Type B pancreatic cell (in vitro differentiated cells): ENCODE measurements at places on chromosomes 2 and 18. TPM values are rescaled to one million over a fixed set of nuclear protein-coding genes. Genes with fewer than 3 reads are reported as not detected.

GRCh38 chr2:168594778-168595177, 138.7 kb downstream of the CERS6 start:
- H3K27me3 ChIP-seq, result no peaks in the 10 kb centered on the region
- no peak overlapping the region for H3K4me3 ChIP-seq
- H3K36me3 ChIP-seq, result peaks cover 14% of the 10 kb centered on the region
- H3K4me1 ChIP-seq, result peaks cover 24% of the 10 kb centered on the region
- no peak overlapping the region for H3K27ac ChIP-seq
- DNase-seq, result no peak

GRCh38 chr2:34912084-34912483, 1313.0 kb upstream of the FAM98A start:
- H3K27ac ChIP-seq, result no peak overlapping the region
- H3K27me3 ChIP-seq, result no peaks in the 10 kb centered on the region
- H3K4me1 ChIP-seq, result no peaks in the 10 kb centered on the region
- H3K4me3 ChIP-seq, result no peak overlapping the region

CHRND gene
- 0.60 TPM in 1 of 2 replicates, not detected in the other for total RNA-seq

DNA sequence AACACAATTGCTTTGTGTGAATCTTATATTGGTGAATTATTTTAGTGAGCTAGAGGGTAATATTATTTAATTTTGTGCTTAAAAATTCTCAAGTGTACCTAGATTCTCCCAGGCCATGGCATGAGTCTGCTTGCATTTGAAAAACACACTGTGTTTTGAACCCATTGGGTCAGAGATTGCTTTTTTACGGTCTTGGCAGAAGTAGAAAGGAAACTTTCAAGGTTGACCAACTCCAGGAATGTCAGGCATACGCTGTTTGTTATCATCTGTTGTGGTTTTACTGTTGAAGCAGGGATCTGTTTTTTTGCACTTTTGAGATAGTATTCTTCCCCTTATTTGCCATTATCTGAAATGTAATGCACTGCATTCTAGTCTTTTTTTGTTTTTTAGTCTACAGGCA, 377.4 kb downstream of the RPRM start:
- H3K4me3 ChIP-seq, result no peak overlapping the region
- H3K36me3 ChIP-seq, result no peaks in the 10 kb centered on the region
- H3K4me1 ChIP-seq, result no peaks in the 10 kb centered on the region
- no peak overlapping the region for H3K27ac ChIP-seq

SPC25 gene
- 8.2 and 25.2 TPM in 2 replicates for total RNA-seq
